Stomach (tissue), 19 donors: ENCODE measurements at places on chromosomes 2 and 18.

- DNase-seq, result no peak
Measured at GRCh38 chr18:10530002-10530401, 4.2 kb downstream of the NAPG start.

- DNase-seq, result no peak
Measured at GRCh38 chr18:48393170-48393569, 16.0 kb downstream of the ZBTB7C start.

DNA sequence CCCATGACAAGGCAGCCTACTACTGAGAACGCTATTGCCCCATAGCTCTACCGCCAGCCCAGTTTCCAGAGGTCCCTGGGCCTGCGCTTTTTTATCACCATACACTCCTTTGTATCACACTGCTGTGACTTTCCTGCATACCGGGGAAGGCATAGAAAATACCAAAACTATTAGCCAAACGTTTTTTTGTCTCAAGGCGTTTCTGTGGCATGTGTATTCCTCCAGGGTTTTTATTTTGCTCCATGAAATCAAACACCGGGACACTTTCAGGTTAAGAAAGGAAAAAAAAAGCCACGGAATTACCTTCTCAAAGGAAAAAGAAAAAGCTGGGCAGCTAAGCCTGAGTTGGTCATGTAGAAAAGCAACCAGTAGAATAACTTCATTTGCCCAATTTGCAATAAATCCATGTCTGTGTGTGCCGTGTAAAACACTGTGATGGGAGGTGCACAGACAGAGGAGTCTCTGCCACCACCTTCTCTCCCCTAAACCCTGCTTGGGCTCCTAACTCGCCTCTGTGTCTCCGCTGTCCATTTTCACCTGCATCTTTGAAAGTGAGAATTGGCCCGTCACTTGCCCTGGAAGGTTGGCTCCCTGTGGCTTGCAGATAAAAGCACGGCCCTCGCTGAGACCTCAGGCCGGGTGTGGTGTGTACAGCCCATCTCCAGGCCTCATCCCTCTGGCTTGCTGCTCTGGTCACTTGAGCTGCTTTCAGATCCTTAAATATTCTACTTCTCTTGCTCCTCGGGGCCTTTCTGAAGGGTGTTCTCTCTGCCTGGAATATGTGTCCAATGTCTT, 1.7 kb downstream of the AMER3 start:
- DNase-seq, result no peak

GRCh38 chr2:121293450-121294325, 8.7 kb upstream of the TFCP2L1 start:
- peak; percentile 93 for DNase-seq

DNA sequence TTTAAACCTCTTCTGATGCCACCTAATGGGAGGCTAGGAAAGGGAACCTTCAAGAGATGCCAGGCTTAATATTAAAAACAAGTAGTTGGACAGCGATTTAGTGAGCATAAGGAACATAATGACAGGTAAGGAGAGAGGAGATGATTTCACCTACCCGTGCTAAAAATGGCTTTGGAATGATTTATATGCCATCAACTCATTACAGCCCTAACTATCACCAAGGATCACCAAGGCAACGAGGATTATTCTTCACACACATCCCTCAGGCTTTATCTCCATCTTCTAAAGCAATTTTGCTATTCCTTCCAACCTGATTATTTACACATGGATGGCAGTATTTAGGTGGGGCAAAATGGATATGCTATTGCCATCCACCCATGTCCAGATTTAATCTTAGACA, 237.8 kb downstream of the DCC start:
- no peak for DNase-seq
